Non-pigmented ciliary epithelial cell (primary cell): ENCODE measurements at places on chromosomes 1 and 21.

DNA sequence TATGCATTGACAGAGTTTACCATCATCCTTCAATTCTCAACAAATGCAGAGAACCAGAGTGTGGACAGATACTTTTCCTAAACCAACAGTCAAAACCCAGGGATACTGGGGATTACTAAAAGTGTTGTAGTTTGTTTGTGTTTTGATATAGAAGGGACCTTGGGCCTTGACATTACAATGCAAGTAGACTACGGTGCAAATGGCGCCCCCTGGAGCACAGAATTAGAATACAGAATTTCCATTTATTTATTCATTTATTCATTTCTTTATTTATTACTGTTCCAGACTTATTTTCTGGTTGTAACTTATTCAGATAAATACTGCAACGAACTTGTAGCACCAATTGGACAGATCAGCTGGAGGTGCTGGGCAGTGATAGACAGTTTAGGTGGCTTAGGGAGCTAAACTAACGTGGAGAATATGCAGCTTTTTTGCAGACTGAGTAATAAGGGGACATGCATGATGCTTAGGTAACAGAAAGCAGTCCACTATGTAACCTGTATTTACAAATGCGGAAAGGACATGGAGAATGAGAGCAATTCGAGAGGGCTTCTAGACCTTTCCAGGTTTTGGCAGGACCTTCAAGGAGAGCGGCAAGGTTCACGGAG, 42.6 kb downstream of the KIRREL1 start:
- DNase-seq, result no peak

- DNase-seq, result no peak
Measured at GRCh38 chr21:29245104-29245643, 53.5 kb upstream of the BACH1 start.

DNA sequence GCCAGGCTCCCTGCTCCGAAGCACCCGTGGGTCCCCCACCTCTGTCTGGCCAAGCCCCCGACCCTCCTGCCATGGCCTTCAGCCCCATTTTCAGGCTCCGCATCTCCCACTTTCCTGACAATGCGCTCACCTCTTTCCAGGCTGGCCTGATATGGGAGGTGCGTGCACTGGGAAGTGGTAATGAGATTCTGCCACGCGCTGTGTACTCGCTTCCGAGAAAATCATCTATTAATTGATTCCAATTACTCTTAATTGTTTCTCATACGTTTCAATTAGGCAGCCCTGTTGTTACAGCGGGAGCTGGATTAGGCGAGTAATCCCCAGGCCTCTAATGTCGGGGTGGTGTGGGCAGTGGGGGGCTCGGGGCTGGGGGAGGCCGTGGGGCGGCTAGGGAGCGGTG, 122.4 kb upstream of the ARHGEF16 start:
- DNase-seq, result no peak

DNA sequence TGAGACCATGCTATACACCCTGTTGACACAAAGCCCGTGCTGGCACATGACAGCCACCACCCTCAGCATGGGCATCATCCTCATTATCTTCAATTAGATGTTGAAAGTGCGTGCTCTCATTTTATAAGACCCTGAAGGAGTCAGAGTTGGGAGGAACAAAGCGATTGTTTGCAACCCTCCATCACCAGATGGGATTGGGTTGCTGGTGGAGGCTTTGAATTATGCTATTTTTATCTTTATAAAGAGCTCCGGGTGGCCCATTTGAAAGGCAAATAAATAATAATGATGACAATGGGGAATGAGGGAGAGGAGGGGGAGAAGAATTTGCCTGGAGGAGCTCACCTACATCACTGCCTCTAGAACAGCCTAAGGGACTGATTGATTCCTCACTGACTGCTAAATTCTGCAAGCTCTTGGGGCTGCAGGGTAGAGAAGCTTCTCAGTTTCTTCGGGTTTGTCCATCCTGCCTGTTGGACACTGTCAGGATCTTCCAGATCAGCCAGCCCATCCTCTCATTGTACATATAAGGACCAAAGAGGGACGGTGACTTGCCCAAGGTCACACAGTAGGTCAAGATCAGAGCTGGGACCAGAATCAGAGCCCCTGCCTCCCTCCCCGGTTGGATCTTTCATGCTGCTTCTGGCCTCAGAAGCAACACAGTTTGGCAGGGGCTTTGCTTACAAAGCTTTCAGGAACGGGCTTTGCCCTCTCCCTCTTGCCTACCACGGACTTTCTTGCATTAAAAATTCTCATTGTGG, 130.9 kb upstream of the ZBTB40 start:
- DNase-seq, result no peak

GRCh38 chr1:227343727-227344551, 25.6 kb upstream of the CDC42BPA start:
- DNase-seq, result peak; percentile 77

DNA sequence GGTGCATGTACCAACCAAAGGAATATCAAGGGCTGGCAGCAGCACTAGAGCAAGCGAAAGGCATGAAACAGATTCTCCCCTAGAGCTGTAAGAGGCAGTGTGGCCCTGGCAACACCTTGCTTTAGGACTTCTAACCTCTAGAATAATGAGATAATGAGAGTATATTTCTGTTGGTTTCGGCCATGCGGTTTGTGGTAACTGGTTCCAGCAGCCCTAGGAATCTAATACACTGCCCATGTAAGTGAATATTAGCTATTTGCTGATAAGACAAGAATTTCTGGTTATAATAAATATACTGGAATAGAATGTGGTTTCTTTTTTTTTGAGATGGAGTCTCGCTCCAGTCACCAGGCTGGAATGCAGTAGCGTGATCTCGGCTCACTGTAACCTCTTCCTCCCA, 199.4 kb downstream of the GABPA start:
- DNase-seq, result peak; percentile 74

GRCh38 chr1:159960721-159961381, 6.8 kb upstream of the SLAMF9 start:
- no peak for DNase-seq

- DNase-seq, result no peak
Measured at GRCh38 chr1:87204441-87204840, 124.2 kb upstream of the LMO4 start.

GRCh38 chr1:156746406-156746727, 5.1 kb downstream of the HDGF start:
- DNase-seq, result no peak

DNA sequence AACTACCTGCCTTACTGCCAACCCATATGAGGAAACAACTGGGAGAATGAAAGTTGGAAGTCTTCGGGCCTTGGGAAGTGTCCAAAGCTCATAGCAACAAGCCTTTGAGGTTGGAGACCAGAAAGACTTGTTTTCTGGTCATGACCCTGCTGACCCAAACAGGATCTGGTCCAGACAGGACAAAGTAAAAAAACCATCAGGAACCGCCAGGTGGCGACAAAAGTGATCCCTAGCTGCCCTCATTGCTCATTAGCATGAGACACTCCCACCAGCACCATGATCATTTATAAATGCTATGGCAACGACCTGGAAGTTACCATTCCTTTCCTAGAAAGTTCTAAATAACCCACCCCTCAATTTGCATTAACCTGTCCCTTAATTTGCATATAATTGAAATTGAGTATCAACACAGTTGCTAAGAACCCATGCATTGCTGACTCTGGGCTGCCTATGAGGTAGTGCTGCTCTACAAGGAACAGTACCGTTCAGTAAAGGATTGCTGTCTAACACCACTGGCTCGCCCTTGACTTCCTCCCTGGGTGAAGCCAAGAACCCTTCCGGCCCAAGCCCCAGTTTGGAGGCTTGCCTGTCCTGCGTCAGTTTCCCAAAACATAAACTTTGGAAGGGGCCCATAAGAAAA, 89.0 kb downstream of the URB2 start:
- no peak for DNase-seq
